Islet precursor cell (in vitro differentiated cells): ENCODE measurements at places on chromosomes 11 and 22.

GRCh38 chr11:40285558-40285957, 1173.9 kb downstream of the LRRC4C start:
- no peak for DNase-seq

GRCh38 chr11:67500831-67501715, 4.1 kb downstream of the PITPNM1 start:
- DNase-seq = no peak

- no peak for DNase-seq
Measured at GRCh38 chr11:110251836-110252235, 44.6 kb downstream of the RDX start.

DNA sequence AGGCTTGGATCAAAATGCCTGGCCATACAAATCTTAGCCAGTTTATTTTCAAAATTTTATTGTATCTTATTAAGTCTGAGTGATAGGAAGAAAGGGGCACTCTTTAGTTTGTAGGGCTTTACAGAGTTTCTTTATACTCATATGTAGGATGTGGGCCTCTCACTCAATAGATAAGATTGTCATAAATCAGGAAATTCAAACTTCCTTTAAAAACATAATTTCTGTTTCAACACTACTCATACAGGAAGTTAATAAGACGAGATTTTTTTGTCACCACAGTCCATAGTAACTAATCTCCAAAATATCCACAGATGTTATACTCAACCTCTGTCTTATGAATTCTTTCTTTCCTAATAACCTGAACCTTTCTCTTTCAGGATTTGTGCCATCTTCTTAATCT, 13.3 kb upstream of the OR56B4 start:
- DNase-seq = no peak

DNA sequence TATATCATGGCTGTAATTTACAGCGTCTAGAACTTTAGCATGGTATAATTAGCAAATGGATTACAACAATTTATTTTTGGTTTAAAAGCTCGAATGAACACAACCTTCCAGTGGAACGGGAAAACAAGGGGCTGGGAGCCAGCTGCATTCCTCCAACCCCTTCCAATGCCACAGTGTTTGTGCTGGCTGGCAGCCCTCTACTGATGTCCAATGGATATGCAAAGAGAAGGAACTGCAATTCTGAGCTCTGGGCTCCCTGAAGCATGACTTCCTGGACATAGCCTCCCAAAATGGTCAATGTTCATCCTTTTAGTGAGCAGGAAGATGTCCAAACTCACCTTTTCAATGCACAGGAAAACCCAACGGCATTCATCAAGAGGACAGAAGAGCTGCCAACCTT, 288.3 kb downstream of the TENM4 start:
- peak; percentile 17 for DNase-seq

DNA sequence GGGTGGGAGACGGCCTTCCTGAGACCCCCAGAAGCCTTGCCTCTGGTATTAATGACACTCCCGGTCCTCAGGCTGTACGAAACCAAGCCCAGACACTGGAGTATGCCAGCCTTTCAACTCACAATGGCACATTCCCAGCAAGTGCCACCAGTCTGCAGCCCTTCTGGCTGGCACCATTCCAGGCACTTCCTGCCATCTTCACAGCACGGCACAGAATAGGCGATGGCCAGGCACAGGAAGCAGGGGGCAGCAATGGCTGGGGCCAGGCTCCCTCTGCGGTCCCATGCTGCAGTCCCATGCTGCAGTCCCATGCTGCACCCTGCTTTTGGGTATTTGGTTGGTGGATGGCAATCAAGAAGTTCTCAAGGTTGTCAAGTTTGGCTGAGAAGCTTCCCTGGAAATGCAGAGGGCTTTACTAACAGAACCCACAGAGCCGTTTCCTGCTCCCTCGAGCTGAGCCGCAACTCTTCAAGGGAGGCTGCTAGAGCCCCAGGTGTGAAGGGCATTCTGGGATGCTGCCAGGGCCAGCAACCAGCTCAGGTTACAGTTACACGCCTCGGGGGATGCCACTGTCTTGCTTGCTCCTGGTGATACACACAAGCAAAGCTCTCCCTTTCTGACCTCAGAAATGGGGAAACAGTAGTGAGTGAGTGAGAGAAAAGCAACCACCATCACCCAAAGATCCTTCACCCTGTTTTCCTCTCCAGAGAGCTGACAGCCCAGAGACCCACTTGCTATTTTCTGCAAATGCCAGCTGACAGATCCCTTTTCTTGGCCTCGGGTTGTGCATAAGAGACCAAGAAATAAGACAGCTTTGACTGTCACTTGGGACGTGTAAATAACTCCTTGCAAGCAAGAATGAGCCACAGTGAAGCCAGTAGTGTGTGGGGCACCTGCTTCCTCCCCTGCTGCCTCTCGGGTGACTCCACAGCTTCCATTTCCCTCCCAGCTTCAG, 23.9 kb downstream of the LRFN4 start:
- no peak for DNase-seq
